ENCODE measurements at places on chromosomes 2 and 18.

- DNase-seq: no peak
Observed at GRCh38 chr2:121220995-121221394, 64.0 kb downstream of the TFCP2L1 start.

DNA sequence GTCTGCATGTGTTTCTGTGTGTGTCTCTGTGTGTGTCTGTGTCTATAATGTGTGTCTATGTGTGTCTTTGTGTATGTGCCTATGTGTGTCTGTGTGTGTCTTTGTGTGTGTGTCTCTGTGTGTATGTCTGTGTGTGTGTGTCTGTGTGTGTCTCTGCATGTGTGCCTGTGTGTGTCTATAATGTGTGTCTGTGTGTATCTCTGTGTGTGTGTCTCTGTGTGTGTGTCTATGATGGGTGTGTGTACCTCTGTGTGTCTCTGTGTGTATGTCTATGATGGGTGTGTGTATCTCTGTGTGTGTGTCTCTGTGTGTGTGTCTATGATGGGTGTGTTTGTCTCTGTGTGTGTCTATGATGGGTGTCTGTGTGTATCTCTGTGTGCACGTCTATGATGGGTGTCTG, 126.2 kb upstream of the GPC1 start:
- no peak for DNase-seq

GRCh38 chr18:11368020-11368419, 218.7 kb upstream of the PIEZO2 start:
- no peak for DNase-seq

DNA sequence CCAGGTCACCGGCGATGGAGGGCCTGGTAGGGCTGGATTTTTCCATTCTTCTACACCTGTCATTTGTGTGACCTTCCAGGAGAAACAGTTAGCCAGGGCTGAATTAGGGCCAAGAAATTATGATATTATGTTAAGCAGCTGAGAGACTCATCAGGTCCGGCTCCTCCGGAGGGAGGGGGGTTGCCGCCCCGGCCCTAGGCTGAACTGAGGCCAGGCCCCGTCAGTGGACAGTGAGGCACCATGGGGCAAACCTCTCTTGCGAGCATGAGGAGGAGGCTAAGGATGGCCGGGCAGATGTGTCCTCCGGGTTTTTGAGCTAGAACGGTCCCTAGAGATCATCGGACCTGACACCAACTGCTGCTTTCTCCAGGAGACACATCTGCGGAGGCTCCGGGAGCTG, 150.1 kb downstream of the SOX11 start:
- no peak for DNase-seq

- DNase-seq: no peak
Observed at GRCh38 chr2:98468621-98469236, 24.1 kb downstream of the INPP4A start.

DNA sequence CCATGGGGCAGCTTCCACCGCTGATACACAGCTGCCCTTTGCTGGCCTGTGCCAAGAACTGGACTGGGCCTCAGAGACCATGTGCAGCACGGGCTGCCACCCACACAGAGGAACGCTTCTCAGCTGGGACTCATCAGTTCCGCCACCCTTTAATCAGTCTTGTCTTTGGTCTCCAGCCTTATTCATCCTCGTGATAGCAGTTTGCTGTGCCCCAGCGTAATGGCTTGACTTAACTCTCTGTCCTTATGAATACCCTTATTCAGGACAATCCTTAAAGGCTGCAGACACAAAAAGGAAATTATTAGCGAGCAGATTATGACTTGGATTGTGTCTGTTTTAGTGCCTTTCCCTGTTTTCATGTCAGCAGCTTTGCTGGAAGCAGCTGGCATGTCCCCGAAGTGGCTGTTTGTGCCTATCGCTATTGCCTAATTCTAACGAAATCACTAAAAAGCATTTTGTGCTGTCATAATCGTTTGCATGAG, 108.9 kb upstream of the DAPL1 start:
- DNase-seq: no peak

DNA sequence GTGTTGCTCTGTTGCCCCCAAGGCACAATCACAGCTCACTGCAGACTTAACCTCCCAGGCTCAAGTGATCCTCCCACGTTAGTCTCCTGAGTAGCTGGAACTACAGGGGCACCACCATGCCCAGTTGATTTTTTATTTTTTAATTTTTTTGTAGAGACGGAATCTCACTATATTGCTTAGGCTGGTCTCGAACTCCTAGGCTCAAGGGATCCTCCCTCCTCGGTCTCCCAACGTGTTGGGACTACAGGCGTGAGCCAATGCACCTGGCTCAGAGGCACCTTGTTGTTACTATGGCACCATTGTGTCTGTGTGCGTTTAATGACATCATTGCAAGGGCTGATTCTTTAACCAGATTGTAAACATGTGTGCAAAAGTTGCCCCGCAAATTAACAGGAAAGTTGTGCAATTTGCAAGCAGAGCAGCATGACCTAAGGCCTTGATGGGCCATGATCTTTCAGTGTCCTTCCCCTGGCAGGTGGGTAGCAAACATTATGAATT, 22.6 kb downstream of the TCF23 start:
- DNase-seq: no peak

- DNase-seq: no peak
Observed at GRCh38 chr2:176328149-176328548, 58.9 kb downstream of the MTX2 start.

DNA sequence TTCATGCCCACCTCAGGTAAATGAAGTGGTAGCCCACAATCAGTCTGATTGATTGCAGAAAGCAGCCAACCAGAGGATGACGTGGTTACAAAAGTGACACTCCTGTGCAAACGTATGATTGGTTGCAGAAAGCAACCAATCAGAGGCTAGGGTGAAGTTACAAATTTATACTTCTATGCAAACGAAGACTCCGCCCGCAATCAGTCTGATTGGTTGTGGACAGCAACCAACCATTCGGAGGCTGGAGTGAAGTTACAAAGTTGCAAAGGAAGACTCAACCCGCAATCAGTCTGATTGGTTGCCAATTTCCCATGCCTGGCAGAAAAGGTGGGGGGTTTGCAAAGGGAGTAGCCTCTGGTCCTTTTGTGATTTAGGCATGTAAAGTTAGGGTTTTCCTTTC, 4.0 kb upstream of the SLC3A1 start:
- DNase-seq: no peak

DNA sequence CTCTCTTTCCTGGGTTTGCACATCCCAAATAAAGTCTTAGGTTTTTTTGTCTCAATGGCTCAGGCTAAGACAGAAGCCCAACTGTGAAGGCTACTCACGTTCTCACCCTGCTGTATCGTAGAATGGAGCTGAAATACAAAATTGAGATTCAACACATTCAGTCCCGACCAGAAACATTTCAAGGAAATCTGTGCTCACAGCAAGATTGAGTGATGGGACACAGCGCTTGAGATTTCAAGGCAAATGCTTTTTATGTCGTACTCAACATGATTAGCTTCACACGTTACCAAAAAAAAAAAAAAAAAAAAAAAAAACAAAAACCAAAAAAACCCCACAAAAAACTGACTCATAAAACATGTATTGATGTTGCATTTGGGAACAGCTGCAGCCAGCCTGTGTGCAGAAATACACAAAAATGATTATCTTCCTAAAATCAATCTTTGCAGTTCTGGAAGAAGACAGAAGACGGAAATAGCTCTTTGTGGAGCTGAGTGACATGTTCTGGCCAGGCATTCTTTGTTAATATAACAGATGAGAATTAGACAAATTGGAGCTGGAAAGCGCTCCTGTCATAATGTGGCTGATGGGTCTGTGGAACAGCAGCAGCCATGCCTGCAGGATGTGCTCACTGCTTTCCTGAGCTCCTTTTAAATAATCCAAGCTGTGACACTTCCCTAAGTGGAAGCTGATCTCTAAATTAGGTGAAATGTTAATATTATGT, 453.2 kb downstream of the LPIN1 start:
- DNase-seq: no peak

DNA sequence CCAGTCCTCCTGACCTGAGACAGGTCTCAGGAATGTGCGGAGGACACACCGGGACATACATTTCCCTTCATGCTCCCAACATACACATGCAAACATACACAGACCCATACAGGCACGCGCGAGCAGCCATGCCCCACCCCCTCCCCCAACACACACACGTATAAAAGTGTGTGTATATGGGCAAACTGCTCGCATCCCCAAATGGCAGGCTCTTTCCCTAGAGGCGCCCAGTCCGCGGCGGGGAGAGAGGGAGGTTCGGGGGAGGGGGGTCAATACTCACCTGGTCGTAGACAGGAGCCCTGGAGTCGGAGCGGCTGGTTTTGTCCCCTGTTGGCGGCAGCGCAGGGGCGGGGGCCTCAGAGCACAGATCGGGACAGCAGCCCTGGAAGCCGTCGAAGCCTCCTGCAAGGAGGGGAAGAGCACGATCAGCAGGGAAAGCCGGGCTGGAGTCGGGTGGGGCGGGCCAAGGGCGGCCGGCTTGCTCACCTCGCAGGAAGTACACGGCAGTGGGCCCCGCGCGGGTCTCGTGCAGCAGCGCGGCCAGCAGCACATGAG, 682 bp downstream of the DUSP2 start:
- peak; percentile 72 for DNase-seq

All from suprapubic skin (tissue), 4 donors.